Activated naive CD4-positive, alpha-beta T cell treated with anti-CD3 and anti-CD28 coated beads, Interleukin-2, amount 50 U/mL, for 72 hours (primary cell): ENCODE measurements at places on chromosomes 11 and 22.

DNA sequence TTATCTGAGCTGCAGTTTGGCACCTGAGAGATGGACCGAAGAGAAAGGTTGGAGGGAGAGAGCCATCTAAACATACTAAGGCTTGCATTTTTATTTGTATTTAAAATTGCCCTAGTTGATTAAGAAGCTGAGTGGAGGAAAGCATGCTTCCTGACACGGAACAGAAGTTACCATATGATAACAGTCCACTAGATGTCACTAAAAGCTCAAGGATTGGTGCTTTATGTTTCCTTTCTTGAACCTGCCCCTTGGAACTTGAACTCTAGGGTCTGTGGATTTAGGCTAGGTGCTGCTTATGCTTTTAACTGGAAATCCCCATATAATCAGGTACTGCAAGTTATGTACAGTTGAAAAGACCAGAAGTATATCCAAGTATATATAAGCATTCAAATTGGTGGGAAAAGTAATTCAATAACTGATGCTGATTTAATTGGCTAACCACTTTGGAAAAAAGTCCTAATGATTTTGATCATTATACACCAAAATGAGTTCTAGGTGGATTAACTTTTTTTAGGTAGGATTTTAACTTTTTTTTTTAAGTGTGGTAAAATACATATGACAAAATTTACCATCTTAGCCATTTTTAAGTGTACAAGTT, 9.5 kb downstream of the RBMXL2 start:
- no peak for DNase-seq

GRCh38 chr22:19730655-19731360, 7.5 kb downstream of the GP1BB start:
- peak; percentile 94 for DNase-seq

DNA sequence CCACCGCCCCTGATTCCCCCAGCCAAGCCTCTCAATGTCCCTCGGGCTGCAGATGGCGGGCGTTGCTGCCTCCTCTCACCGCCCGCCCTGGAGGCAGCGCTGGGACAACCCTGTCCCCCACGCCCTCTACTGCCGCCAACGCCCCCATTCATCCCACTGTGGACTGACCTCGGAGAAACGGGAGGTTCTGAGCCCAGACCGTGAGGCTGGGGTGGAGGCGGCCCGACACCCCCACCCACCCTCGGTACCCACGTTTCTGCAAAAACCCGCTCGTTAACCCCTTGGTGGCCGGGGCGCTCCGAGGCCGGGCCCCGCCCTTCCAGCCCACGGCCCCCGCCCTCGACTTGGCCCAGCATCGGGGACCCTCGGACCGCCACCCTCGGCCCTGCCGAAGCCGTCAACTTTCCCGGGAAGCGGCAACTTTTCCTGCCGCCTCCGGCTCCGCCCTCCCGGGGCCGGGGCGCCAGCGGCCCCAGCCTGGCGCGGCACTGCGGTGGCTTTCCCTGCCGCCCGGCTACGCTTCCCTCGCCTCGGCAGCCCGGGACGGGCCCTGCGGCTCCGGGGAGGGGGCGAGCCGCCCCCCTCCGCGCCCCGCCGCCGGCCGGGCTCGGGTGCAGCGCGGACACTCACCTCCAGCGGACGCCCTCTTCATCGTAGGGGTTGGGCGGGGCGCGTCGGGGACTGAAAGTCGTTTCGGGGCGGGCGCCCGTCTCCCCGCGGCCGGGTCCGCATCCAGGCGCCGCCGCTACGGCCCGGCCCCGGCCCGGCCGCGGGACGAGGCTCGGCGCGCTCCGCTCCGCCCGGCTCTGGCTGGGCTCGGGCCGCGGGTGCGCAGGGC, 458 bp downstream of the RTN4R start:
- no peak for DNase-seq

DNA sequence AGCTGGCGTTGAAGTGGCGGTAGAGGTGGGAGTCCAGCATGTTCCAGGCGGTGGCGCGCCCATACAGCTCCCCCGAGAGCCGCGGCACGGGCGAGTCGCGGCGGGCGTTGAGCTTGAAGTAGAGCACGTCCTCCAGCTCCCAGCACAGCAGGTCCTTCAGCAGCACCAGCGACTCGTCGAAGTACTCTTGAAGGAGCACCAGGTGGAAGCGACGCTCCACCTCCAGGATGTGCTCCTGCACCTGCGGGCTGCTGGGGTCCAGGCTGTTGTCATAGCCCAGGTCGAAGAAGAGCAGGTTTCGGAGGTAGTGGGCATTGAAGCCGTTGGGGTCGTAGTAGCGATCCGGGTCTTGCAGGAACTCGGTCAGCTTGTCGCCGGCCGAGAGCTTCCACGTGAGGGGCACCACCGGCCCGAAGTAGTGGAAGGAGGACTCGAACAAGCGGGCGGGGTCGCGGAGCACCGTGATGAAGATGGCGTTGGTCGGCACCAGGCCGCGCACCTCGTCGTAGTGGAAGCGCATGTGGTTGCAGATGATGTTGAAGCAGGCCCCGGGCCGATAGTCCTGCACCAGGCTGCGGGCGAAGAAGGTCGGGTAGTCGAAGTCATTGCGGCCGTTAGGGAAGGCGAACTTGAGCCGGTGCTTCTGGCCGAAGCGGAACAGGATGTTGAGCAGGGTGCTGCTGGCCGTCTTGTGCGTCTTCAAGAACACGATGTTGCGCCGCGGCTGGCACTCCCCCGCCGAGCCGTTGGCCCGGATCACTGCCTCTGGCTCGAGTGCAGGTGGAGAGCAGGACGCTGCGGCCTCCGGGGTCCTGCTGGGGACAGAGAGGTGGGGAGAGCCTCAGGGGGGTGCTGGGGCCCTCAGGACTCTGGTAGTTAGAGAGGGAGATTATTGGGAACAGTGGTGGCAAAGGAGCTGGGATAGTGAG, 9.0 kb upstream of the SEC14L6 start:
- no peak for DNase-seq

- no peak for DNase-seq
These were observed 31.9 kb upstream of the FAM181B start for GRCh38 chr11:82765466-82766034.

GRCh38 chr11:62497132-62497801, 49.3 kb downstream of the AHNAK start:
- DNase-seq = no peak

- no peak for DNase-seq
These were observed 98.2 kb downstream of the AMOTL1 start for GRCh38 chr11:94866231-94866822.

DNA sequence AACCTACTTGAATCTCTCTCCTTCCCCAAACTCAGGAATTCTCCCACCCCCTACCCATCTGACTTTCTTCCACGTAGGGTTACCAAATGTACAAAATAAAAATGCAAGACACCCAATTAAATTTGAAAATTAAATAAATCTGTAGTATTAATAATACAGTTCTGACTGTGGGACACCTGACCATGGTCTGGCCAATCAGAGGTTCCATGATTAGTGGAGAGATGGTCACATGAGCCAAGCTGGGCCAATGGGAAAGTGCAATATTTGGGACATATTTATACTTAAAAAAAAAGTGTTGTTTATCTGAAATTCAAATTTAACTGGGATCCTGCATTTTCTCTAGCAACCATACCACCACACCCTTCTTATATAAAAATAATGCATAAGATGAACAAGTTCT, 29.8 kb upstream of the ASPHD2 start:
- no peak for DNase-seq

- DNase-seq = no peak
These were observed 8.9 kb downstream of the HPS4 start for GRCh38 chr22:26474682-26475081.

DNA sequence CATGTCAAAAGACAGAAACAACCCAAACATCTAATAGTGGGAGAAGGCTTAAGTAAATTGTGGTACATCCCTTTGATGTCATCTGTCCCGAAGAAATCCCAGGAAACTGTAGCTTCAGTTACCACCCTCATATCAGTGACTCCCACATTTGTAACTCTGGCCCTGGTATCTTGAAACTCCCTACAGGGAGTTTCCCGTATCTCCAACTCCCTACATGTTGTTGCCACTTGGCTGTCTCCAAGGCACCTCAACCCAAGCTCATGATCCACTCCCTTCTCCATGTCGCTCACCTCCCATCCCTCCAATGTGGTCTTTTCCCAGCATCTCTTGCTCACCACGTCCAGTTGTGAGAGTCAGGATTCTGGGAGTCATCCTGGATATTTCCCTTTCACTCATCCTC, 68.1 kb downstream of the CACNG2 start:
- no peak for DNase-seq

DNA sequence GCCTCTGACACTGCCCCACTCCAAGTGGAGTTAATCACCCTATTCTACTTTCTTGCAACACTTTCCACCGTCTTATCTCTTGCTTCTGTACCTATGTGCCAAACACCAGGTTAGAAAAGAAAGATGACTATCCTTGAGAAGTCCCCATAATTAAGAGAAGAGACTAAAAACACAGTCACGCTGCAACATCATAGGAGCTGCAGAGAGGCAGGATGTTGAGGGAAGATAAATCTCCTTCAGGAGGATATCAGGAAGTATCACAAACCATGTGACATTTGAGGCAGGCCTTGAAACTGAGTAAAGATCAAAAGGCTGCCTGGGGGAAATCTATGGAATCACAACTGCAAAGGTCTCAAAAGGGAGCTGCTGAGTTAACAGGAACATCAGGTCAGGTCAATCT, 24.8 kb downstream of the GAB2 start:
- DNase-seq = no peak

DNA sequence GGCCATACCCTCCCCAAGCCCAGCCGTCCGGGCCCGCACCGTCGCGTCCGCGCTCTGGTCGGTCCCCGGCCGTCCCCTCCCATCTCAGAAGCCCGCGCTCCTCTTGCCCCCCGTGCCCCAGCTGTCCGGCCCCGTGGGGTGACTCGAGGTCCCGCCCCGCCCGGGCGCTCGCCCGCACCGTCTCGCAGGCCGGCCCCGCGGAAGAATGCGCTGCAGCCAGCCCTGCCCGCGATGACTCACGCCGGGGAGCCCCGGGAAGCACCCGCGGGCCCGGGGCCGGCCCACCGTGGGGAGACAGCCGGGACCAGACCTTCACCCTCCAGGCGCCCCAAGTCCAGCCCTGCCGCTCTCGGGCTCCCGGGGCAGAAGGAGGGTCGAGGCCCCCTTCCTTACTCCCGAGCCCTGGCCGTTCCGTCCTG, 320 bp upstream of the PHLDA2 start:
- DNase-seq = peak; percentile 86

DNA sequence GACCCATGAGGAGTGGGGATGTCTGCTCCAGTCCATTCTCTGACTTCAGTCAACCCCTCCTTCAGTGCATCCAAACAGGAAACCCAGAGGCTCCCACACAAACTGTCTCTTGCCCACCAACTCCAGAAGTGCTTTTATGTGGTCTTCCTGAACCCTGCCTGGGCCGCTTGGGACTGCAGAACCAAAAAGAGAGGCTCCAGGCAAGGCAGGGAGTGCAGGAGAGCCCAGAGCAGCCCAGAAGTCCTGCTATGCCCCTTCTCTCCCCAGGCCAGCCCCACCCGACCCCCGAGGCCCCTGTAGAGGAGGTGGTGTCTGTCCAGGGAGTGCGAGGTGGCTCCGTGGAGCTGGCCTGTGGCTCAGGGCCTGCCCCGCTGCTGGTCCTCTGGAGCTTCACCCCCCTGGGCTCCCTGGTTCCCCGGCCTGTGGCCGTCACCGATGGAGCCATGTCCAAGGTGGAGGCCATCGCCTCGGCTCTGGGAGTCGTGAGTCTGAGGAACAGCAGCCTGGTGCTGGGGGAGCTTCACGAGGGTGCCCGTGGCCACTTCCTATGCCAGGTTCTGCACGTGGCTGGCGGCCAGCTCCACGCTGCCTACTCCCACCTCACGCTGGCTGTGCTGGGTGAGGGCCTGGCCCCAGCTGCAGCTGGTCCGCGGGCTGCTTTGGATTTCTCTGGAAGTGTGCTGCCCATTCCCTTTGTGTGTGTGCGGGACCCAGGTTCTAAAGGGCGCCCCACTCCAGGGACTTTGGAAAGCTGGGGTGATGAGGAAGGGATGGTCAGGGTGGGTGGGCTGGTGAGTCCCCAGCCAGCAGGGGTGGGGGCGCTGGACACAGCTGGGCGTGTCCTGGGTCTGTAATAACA, 1.8 kb downstream of the VSIG10L2 start:
- DNase-seq = peak; percentile 43

DNA sequence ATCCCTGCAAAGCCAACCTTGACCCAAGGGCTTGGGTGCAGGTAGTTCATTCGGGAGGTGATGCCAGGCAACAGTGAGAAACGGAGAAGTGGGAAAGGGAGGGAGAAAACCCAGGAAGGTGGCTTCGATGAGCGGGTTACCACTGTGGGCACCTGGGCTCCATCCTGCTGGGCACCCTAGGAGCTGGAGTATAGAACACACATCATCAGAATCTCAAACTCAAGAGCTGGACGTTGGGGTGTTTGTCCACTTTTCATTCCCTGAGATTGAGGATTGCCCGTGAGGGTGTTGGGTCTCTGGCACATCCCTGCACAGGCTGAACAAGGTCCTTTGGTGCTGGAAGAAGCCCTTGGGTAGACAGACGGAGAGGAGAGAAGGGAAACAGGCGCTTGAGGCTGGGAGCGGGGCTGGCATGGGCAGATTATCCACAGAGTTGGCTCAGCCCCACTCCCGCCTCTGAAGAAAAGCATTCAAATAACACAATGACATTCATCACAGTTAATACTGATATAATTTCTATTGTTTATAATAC, 70.4 kb downstream of the LRRC32 start:
- no peak for DNase-seq

DNA sequence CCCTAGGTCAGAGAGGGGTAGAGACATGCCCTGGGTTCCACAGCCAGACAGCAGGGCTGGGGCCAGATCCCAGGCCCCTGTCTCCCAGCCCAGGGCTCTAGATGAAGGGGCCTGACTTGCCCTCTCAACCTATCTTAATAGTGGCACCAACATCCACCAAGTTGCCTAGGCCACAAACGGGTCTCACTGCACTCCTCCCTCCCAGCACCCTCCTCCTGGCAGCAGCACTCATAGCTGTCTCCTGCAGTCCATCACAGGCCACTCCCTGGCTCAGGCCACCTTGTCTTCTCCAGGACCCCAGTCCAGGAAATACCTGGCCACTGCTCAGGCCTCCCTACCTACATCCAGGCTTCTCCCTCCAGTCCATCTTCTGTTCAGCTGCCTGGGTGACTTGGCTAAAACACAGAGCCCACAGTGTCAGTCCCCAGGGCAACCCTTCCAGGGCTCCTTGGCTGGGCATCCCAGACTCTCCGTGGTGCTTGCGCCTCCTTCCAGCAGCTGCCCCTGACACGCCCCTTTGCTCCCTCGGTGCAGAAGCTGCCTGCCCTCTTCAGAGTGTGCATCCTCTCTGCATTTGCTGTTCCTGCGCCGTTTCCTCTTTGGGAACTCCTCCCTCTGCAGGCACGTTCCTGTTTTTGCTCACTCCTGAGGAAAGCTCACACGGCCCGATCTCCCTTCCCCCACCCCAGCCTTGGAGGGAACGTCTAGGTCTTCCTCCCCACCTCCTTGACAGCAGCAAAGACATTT, 40.5 kb downstream of the LRRC32 start:
- no peak for DNase-seq

DNA sequence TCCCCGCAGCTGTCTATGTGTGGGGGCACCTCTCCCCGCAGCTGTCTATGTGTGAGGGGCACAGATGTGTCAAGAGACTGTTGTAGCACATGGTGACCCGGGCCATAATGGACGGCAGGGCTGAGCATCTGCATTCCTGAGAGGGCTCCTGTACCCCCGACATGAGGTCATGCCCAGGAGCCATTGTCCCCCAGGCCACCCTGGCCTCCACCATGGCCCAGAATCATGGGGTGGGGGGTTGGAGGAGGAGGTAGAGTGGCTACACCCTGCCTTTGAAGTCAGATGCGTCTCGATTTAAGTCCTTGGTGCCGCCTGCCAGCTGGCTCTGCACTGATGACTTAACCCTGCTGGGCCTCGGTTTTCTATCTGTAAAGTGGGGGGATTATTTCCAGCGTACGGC, 49.1 kb downstream of the ARHGAP8 start:
- no peak for DNase-seq
